CD4-positive, alpha-beta T cell treated with Interleukin-4 for 4 hours (primary cell): ENCODE measurements at places on chromosomes 1 and 21.

- no peak for DNase-seq
Observed at GRCh38 chr1:55468142-55468795, 253.1 kb upstream of the USP24 start.

GRCh38 chr1:98761219-98761865 lies 99.8 kb downstream of the SNX7 start:
- DNase-seq, result no peak

DNA sequence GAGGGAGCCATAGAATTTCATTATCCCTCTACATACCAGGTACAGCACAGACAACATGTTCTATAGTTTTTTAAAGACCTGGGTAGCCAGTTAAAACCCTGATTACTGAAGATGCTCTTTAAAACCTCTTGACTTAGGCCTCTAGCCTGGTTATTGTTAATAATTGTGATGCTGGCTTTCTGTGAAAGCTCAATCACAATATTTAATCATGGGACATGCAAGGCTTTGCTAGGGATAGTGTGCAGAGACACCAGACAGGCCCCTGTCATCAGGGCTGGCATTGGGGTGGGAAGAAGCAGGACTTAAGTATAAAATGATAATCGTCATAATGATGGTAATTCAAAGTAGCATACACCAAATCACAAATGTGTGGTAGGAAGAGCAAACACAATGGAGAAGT lies 274.4 kb downstream of the PTBP2 start:
- no peak for DNase-seq

GRCh38 chr1:27430903-27431600 lies 38.6 kb downstream of the GPR3 start:
- DNase-seq, result peak; percentile 55

- DNase-seq, result no peak
Observed at GRCh38 chr1:240562111-240562590, 49.8 kb downstream of the GREM2 start.

DNA sequence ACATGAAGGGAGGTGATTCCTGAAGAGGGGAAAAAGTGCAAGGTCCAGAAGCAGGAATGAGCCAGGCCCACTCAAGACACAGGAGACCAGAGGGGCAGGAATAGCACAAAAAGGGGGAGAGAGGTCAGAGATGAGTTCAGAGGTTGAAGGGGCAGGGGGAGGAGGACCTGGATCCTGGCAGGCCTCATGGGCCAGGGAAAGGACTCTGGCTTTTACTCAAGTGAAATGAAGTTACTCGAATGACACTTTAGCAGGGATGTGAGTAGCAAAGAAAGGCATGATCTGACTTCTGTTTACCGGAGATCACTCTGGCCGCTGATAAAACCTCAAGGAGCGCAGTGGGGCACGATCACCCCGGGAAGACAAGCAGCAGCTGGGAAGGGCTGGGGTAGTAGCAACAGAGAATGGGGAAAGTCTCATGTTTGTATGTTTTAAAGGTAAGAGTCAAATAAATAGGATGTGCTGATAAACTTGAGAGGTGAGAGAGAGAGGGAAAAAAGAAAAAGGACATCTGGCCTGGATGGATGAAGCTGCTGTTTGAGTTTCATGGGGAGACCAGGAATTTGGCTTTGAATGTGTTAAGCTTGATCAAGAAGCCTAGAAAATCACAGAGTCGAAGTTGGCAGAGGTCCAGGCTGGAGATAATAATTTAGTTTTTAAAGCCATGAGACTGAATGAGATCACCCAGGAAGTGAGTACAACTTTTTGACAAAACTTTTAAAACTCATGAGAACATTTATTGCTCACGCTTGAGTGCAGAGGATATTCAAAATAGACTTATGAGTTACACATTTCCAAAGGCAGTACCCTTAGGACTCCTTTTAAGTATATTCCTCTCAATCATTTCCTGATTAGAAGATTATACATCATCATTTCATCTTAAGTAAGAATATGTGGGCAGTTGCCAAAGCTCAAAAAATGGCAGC lies 156.0 kb downstream of the RERE start:
- peak; percentile 24 for DNase-seq

DNA sequence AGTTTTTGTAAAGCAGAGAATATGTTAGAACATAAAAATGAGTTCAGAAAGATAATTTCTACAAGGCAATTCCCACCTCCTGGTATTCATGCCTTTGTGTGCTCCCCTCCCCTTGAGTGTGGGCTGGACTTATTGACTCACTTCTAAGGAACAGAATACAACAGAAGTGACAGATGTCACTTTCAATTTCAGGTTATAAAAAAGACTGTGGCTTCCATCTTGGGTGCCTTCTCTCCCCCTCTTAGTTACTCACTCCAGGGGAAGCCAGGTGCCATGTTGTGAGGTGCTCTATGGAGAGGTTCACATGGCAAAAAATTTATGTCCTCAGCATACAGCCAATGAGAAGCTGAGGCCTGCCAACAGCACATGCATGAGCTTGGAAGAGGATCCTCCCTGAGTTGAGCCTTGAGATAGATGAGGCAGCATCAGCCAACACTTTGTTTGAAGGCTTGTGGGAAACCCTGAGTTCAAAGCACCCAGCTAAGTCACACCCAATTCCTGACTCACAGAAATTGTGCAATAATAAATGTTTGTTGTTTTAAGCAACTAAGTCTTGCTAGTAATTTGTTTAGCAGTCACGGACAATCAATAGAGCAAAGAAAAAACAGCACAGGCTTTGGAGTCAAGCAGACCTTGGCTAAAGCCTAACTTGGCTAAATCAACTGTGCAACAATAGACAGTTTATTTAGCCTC lies 73.5 kb upstream of the NGF start:
- no peak for DNase-seq

DNA sequence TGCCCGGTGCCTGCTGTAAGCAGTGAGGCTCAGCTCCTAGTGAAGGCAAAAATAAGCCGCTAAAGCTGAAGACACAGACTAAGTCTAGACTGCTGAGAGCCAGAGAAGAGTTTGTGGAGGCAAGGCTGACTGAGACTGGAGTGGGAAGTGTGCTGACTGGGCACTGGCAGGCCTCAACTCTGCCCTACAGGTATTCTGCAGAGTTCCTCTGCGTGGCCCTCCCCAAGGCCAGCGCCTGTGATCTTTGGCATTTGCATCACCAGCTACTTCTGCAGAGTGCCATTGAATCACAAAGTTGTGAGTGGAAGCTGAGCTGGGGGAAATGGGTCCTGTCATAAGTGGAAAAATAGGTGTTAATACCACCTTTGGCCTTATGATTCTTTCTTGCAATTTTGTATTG lies 905.7 kb downstream of the PLA2G4A start:
- DNase-seq, result no peak

- peak; percentile 28 for DNase-seq
Observed at GRCh38 chr1:192474080-192474683, 101.4 kb upstream of the RGS1 start.

DNA sequence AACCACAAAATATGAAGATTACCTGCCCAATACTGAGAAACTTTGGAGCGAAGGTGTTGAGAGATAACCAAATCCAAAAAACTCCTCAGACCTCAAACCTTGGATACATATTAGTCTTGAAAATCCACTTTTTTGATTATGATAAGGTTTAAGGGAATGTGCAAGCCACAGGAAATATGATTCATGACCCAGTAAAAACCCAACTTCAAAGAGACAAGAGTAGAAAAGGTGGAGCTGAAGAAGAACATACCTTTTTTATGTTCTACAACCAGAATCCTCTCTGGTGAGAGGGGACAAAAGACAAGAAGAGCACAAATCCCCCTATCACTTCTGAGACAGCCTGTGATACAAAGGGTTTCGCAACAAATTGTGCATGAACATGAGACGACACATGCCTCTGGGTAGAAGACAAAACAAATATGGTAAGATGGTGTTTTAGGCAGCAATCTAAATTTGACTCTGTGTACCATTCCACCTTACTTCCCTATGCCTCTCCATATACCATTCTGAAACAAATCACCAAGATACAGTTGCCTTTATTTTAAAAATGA lies 37.3 kb downstream of the COL24A1 start:
- DNase-seq, result no peak

GRCh38 chr1:181990728-181991127 lies 70.8 kb downstream of the ZNF648 start:
- no peak for DNase-seq

GRCh38 chr1:109542657-109543056 lies 3.0 kb downstream of the GPR61 start:
- DNase-seq, result no peak

- no peak for DNase-seq
Observed at GRCh38 chr21:41746744-41747006, 20.2 kb downstream of the RIPK4 start.

DNA sequence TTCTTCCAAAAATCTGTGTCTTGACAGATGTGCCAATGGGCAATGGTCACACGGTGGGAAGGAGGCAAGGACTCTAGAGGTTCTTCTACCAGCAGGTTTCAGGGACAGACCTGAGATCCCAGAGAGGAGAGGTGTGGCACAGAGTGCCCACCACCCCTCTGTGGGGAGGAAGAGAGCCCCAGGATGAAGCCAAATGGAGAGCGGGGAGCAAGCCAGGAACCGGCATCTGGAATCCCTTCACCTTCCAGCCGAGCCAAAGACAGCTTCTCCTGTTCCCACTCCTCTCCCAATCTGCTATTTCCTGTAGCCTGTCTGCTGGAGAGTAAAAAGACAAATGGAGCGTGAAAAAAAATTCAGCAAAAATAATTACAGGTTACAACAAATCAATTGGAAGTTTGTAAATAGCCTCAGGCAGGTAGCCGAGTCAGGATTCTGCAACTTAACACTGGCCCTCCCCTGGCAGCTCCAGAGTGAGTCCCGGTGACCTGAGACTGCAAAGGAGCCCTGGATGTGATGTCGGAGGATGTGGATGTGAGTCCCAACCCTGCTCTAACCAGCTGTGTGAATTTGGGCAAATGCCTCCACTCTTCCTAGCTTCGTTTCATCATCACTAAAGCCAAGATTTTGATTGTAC lies 45.4 kb upstream of the LRRN2 start:
- no peak for DNase-seq

GRCh38 chr1:187629075-187629474 lies 800.3 kb downstream of the PLA2G4A start:
- DNase-seq, result no peak

GRCh38 chr1:7300893-7301663 lies 470.0 kb upstream of the VAMP3 start:
- DNase-seq, result no peak

GRCh38 chr1:241068359-241068758 lies 288.6 kb downstream of the RGS7 start:
- no peak for DNase-seq

GRCh38 chr1:197750366-197750765 lies 24.9 kb downstream of the DENND1B start:
- DNase-seq, result no peak

GRCh38 chr1:244583358-244583982 lies 69.5 kb upstream of the DESI2 start:
- no peak for DNase-seq

GRCh38 chr1:201498621-201499020 lies 8.3 kb downstream of the CSRP1 start:
- DNase-seq, result no peak

GRCh38 chr1:41240781-41241353 lies 1.2 kb downstream of the SCMH1 start:
- DNase-seq, result no peak

GRCh38 chr1:244205906-244206305 lies 154.8 kb downstream of the ZBTB18 start:
- DNase-seq, result no peak
